ENCODE measurements at places on chromosomes 1 and 21. TPM values are rescaled to one million over a fixed set of nuclear protein-coding genes. Genes with fewer than 3 reads are reported as not detected.

The RHD gene
- 0.17 TPM for total RNA-seq

DNA sequence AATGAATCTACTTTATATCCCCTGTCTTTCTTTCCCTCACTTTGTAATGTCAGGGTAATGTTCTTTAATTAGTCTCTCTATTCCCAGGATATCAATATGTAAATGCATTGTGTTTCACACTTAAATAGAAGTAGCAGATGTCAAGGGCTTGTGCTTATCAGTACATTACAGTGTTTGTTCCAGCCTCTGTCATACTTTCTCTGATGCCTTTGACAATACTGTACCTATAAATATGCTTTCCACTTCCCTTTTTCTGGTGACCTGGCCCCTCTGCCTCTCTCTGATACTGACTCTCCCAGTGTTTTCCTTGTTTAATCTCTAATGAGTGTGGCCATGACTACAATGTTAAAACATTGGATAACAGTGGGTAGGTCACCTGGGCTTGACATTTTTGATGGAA, 862.0 kb upstream of the NEGR1 start:
- DNase-seq = no peak

The MANEAL gene
- 11.1 TPM for total RNA-seq

GRCh38 chr1:118821801-118822200, 166.3 kb downstream of the TBX15 start:
- DNase-seq = no peak

- no peak for DNase-seq
These were observed 57.5 kb downstream of the KIAA0319L start for GRCh38 chr1:35499652-35500176.

DNA sequence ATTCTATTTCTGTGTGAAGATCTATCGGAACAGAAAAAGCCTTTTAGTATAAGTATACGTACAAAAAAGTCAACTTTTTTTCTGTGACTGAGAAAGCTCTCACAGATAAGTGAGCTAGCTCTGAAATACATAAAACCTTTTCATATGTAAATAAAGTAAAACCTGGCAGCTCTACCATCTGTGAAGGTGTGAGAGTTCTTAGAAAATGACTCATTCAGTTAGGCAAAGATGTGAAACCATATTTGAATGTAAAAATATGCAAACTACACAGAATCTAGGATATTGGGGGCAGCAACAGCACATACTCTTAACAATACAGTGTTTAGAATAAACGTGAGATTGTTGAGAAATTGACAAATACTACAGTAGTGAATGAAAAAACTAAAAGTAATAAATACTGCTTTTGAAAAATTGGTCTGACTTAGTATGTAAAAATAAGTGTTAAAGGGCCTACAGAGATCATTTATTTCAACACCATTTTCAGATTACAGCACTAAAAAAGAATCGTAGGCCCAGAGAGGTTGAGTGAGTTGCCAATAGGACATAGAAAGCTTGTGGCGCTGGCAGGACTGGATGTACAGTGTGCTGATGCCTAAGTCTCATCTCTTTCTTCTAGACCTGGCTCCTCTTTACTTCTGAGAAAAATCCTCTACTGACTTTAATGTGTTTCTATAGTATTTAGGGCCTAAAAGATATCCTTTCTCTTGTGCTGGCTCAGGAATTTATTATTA, 19.8 kb downstream of the ATP6V1G3 start:
- DNase-seq = no peak

- DNase-seq = no peak
These were observed 133.8 kb downstream of the ZSCAN20 start for GRCh38 chr1:33606272-33606671.

The GJA9 gene
- total RNA-seq = not detected

The HSF2BP gene
- 0.99 TPM for total RNA-seq

Data from HFFc6 (cell line).